Omental fat pad (tissue), 4 donors: ENCODE measurements at places on chromosomes 11 and 22. TPM values are rescaled to one million over a fixed set of nuclear protein-coding genes. Genes with fewer than 3 reads are reported as not detected.

- DNase-seq, result no peak
These were observed 246.2 kb downstream of the CTTN start for GRCh38 chr11:70644343-70645060.

DNA sequence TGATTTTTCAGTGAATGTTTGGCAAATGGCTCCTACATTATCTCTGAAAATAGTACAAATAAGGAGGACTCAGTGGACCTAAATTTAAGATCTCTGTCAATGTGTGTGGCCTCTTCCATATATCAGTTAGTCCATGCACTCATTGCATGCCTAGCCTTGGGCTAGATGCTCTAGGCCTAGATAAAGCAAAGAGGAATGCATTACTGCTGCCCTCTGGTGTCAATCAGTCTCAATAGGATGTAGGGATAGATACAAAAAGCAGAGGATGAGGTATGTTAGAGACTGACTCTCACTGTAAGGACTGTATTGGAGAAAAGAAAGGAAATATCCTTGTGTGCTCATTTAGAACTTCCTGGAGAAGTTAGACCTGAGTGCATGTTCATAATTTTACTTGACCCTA is 42.0 kb downstream of the MS4A2 start:
- DNase-seq, result no peak

DNA sequence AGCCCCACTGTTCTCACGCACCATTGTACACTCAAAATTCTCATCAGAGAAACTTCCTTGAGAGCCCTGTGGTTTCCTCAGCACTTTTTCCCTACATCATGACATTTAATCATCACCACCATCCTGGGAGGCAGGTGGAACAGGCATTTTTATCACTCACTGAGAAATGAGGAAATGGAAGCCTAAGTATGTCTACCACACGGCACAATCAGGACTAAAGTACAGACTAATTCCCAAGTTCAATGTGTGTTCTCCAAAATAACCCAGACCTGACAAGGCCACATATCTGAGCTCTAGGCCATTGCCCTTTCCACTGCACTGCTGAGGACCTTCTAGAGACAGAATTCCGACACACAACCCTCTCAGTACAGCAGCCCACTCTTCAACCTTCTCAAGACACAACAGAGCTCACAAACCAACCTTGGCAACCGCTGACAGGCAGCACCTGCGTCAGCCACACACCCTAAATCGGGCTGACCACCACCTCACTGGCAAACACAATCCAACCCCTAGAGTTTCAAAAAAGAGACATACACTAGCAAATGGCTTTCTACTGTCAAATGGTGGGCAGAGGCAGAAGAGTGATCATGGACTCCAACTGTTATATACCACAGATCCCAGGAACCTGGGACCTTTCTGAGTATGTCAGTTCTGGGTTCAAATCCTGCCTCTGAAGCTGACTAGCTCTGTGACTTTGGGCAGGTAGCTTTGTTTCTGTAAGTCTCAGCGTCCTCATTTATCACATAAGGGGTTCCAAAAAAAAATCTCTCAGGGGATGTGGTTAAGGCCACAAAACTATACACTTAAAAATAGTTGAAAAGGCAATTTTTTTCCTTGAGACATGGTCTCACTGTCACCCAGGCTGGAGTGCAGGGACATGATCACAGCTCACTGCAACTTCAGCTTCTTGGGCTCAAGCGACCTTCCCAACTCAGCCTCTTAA is 16.3 kb downstream of the SMCO4 start:
- DNase-seq, result no peak

- DNase-seq, result no peak
These were observed 56.9 kb downstream of the PACS1 start for GRCh38 chr11:66126808-66127555.

- no peak for DNase-seq
These were observed 198.2 kb upstream of the POU2AF2 start for GRCh38 chr11:111047374-111047773.

HDHD5 gene
- total RNA-seq, result 60.7 TPM
